Activated CD4-positive, alpha-beta T cell treated with anti-CD3 and anti-CD28 coated beads, Interleukin-2, amount 10 ng/mL, durations not matched to agents 7 days and 5 days (primary cell): ENCODE measurements at places on chromosomes 3 and 15. TPM values are rescaled to one million over a fixed set of nuclear protein-coding genes. Genes with fewer than 3 reads are reported as not detected.

- no peak for DNase-seq
Observed at GRCh38 chr3:190718097-190718496, 144.4 kb downstream of the GMNC start.

- DNase-seq, result no peak
Observed at GRCh38 chr3:77370413-77370812, 330.5 kb downstream of the ROBO2 start.

- no peak for DNase-seq
Observed at GRCh38 chr15:89307046-89307587, 27.5 kb downstream of the POLG start.

DNA sequence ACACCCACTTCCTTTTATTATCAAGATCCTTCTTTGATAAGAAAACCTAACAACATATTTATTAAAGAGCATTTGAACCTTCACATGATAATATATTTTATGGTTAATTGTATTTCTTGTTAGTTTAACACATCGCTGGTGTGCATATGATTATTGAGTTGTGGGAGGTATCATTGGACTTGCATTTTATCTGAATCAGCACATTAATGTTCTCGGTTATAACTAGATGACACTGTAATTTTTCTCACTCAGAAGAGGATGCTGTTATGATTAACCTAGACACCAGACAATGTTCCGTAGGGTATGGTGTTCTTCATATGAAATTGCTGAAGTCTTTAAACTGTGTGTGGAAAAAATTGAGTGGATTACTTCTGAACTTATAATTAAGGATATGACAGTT, 1188.3 kb upstream of the EPHA6 start:
- DNase-seq, result no peak

NANOGP8 gene
- total RNA-seq, result not detected
